ENCODE measurements at places on chromosomes 1 and 21.

DNA sequence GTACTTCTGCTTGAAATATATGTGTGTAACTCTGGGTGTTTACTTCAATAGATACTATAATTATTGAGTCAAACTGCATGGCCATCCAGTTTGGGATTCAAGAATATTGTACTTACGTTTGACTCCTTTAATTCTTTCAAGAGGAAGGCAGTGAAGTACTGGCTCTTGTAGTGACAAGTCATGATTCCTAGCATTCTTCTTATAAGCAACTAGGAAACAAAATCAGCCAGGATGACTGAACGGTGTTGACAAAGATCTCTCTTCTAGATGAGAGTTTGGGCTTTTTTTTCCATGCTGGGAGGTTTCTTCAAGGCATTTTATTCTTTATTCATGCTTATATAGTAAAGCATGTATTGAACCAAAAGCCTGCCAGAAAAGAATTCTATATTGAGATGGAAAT, 58.3 kb downstream of the CLEC20A start:
- no peak for DNase-seq

GRCh38 chr1:48848035-48848434, 71.3 kb upstream of the BEND5 start:
- no peak for DNase-seq

- DNase-seq = no peak
Observed at GRCh38 chr21:37367336-37367702, 746 bp downstream of the DYRK1A start.

- DNase-seq = no peak
Observed at GRCh38 chr1:177909416-177909815, 60.4 kb downstream of the SEC16B start.

- DNase-seq = peak; percentile 82
Observed at GRCh38 chr1:14487671-14488070, 110.8 kb upstream of the KAZN start.

DNA sequence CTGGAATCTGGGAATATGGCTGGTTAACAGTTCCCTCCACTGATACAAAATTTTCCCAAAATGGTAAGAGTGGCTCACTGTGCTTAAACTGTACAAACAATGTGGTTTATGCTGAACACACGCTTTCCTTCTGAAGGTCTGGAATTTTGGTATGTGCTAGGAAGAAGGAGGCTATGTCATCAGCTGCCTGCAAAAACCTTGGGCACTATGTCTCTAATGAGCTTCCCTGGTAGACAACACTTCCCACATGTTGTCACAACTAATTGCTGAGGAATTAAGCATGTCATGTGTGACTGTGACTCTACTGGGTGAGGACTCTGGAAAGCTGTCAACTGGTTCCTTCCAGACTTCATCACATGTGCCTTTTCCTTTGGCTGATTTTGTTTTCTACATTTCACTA, 29.2 kb downstream of the IPP start:
- no peak for DNase-seq

DNA sequence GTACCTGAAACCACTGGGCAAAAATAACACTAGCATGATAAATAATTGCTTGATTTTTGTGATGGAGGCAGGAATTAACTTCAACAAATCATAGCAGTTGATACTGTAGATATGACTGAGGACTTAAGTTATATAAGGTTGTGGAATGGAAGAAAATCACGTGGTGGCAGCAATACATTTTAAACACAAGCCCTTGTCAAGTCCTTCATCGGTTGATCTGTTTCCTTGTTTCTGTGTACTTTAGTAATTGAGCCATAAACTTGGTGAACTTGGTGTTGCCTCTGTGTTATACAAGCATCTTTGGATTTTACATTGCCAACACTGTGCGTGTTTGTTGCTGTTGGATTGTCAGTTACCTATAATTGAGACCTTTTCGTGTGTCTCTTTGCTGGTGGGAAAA, 114.4 kb downstream of the CAMTA1 start:
- no peak for DNase-seq
